ENCODE measurements at places on chromosomes 5 and 9. TPM values are rescaled to one million over a fixed set of nuclear protein-coding genes. Genes with fewer than 3 reads are reported as not detected.

Gene C5orf58
- total RNA-seq: not detected

Gene TRIM7
- total RNA-seq: 2.3 TPM

Gene DNLZ
- 14.6 TPM for total RNA-seq

Gene ASTN2
- 11.3 TPM for total RNA-seq

Gene SPINK4
- not detected for total RNA-seq

Gene ACTBL2
- total RNA-seq: under 0.01 TPM

Gene NEUROG1
- not detected for total RNA-seq

Gene TMEM174
- not detected for total RNA-seq

Gene SLC22A4
- 4.1 TPM for total RNA-seq

Gene PKD2L2
- total RNA-seq: 0.26 TPM

Gene FLT4
- 0.17 TPM for total RNA-seq

Gene DDX4
- total RNA-seq: not detected

Gene KIF4B
- total RNA-seq: under 0.01 TPM

Gene GMCL2
- under 0.01 TPM for total RNA-seq

Gene PRR7
- 2.1 TPM for total RNA-seq

Gene LECT2
- not detected for total RNA-seq

All from fibroblast of lung (primary cell).